ENCODE measurements at places on chromosomes 3 and 15.
A peak's percentile ranks its signal among the peaks of the same experiment; 100 is the strongest.

- H3K36me3 ChIP-seq: no peaks in the 10 kb centered on the region
- H3K4me1 ChIP-seq: no peaks in the 10 kb centered on the region
- peaks cover 12% of the 10 kb centered on the region for H3K27me3 ChIP-seq
- H3K4me3 ChIP-seq: no peak overlapping the region
- H3K27ac ChIP-seq: no peak overlapping the region
Observed at GRCh38 chr15:101570241-101570640, 80.7 kb upstream of the PCSK6 start.

GRCh38 chr15:92676561-92676960 lies 21.0 kb upstream of the FAM174B start:
- H3K27me3 ChIP-seq: peaks cover 9% of the 10 kb centered on the region
- H3K36me3 ChIP-seq: no peaks in the 10 kb centered on the region
- DNase-seq: no peak
- H3K27ac ChIP-seq: no peak overlapping the region
- H3K4me1 ChIP-seq: peaks cover under 1% of the 10 kb centered on the region

- H3K27ac ChIP-seq: no peak overlapping the region
- no peaks in the 10 kb centered on the region for H3K36me3 ChIP-seq
- H3K27me3 ChIP-seq: no peaks in the 10 kb centered on the region
- peak; percentile 5 for DNase-seq
- no peaks in the 10 kb centered on the region for H3K4me1 ChIP-seq
- H3K4me3 ChIP-seq: no peak overlapping the region
Observed at GRCh38 chr3:135736740-135737139, 228.8 kb upstream of the PPP2R3A start.

DNA sequence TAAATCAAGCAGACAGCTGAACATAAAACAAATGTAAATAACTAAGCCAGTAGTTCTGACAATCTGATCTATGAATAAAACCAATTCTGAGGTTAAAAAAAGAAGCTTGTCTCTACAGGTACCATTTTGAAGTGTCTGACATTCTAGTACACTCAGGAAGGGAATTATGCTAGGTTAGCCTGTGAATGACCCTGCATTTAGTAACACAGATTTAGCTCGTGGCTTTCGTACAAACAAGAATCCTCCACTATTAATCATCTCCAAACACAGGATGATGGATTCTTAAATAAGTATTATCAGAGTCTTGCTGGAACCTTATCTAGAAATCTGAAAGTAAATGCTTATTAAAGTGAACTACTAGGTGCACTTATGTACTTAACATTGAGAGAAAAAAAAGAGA lies 1120.1 kb downstream of the ROBO1 start:
- H3K4me3 ChIP-seq: no peak overlapping the region
- H3K36me3 ChIP-seq: peaks cover 2% of the 10 kb centered on the region
- H3K4me1 ChIP-seq: peaks cover 2% of the 10 kb centered on the region
- DNase-seq: peak; percentile 36
- no peaks in the 10 kb centered on the region for H3K27me3 ChIP-seq

GRCh38 chr3:64342940-64343688 lies 117.8 kb upstream of the PRICKLE2 start:
- H3K4me1 ChIP-seq: peaks cover 34% of the 10 kb centered on the region
- peak overlapping the region; percentile 72 for H3K27ac ChIP-seq
- no peaks in the 10 kb centered on the region for H3K36me3 ChIP-seq
- H3K4me3 ChIP-seq: no peak overlapping the region

GRCh38 chr15:70347321-70348225 lies 249.9 kb upstream of the TLE3 start:
- DNase-seq: no peak
- no peak overlapping the region for H3K27ac ChIP-seq
- peaks cover 51% of the 10 kb centered on the region for H3K27me3 ChIP-seq
- H3K36me3 ChIP-seq: no peaks in the 10 kb centered on the region

DNA sequence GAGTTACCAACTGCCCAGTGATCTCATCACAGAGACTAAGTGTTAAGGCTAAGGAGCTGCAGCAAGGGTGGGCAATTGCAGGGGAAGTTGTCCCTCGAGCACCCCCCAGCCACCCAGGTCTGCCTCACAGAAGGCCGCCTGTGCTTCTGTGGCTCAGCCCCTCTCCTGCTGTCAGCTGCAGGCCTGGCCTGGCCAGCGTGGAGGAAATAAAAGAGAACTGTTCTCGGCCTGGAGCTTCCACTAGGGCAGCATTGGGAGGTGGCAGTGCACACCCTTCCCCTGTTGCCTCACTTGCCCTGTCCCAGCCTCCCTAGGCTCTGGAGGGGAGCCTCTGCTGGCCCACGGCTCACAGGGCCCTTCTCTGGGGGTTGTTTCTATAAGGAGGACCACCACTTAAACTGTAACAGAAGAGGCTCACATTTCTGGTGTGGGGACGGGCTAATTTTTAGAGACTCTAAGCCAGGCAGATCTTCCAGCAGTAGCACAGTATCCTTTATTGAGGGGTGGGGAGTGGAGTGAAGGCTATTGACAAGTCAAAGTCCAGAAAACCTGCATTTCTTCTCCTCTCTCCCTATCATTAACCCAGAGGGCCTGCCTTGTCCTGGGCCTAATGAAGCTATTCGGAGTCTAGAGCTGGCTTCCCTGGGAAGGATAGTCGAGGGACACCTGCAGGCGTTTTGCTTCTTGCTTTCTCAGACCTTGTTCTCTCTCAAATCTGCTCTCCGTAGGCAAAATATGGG lies 75.6 kb upstream of the ADPGK start:
- no peak for DNase-seq
- H3K27ac ChIP-seq: no peak overlapping the region
- H3K4me3 ChIP-seq: no peak overlapping the region
- H3K27me3 ChIP-seq: peaks cover 12% of the 10 kb centered on the region
- H3K4me1 ChIP-seq: no peaks in the 10 kb centered on the region

Data from IMR-90 (cell line).